Stimulated activated CD8-positive, alpha-beta memory T cell treated with anti-CD3 and anti-CD28 coated beads, Interleukin-7, amount 100 ng/mL, for 24 hours (primary cell): ENCODE measurements at places on chromosomes 3 and 15.

GRCh38 chr3:136612512-136612911 is 139.7 kb downstream of the STAG1 start:
- DNase-seq: no peak

DNA sequence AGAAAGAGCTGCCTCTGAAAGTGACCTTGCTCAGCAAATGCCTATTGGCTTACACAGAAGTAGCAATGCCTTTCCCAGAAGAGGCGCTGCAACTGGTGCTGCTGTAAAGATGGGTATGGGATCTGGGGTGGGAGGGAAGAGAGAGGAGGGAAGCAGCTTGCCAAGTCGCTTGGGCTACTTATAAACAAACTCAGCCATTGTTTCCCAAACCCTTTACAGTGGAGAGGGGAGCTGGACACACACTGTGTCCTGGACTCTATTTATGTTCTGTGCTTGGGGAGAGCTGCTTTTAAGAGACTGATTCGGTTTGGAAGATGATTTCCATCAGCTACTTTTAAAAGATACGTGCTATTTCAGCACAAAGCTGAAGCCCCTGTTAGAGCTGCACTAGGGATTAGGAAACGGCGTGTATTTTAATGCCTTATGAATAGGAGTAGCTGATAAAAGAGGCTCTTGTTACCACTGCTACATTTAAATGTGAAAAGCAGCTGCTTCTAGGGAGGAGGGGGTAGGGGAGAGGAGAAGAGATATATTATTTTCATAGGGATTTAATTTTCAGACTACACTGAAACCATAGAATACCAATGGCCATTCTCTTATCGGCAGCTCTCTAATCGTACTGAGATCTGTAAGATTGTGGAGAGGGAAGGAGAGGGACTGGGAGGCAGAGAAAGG is 440.6 kb downstream of the MCTP2 start:
- no peak for DNase-seq

DNA sequence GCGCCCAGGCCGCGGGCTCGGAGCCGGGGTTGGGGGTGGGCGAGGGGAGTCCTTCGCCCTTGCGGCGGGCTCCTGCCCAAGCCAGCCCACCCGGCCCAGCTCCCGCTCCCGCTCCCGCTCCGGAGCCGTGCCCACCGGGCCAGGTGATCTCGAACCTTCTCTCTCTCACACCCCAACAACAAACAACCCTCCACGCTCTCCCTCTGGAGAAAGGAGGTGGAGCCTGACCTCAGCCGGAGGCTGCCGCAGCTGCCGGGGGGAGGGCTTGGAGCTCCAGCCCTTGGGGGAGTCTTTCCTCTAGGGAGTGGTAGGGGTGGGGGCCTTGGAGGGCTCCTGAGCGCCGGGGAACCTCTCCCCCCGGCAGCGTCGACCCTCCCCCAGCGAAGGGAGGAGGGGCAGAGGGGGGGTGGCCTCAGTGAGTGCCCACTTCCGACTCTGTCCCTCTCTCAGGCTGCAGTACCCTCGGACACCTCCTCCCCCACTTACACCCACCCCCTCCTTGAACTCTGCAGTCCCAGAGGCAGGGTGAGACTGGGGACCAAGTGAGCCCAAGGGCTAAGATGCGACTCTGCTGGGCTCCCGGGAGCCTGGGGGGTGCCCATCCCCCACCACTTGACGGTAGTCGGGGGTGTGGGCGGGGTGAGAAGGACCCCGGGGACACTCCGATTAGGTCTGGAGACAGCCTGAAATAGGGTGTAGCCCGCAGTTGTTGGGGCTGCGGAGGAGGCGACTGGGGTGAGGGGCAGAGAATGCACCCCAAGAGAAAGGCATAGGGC is 4.4 kb upstream of the BAHD1 start:
- no peak for DNase-seq

GRCh38 chr15:100771746-100772145 is 107.9 kb upstream of the ALDH1A3 start:
- no peak for DNase-seq

DNA sequence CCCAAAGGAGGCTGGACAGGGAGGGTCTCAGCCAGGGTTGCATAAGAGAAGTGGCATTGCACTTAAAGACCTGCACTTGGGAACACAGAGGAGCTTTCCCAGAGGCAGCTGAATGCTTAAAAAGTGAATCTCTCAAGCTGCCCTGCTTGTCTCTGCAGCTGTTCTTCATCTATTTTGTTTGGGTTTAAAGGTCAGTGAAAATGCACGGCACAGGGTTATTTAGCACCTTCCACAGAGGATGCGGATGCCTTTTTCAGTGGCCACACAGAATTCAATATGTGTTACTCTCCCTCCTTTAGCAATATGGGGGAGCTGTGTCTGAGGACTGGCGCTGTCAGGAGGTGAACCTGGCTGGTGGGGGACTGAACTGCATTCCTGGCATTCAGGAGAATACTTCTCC is 22.7 kb upstream of the CTNNB1 start:
- DNase-seq: no peak

GRCh38 chr3:129278966-129279906 is 566 bp downstream of the HMCES start:
- peak; percentile 10 for DNase-seq

- DNase-seq: no peak
Observed at GRCh38 chr3:174524203-174524602, 334.9 kb upstream of the NAALADL2 start.

DNA sequence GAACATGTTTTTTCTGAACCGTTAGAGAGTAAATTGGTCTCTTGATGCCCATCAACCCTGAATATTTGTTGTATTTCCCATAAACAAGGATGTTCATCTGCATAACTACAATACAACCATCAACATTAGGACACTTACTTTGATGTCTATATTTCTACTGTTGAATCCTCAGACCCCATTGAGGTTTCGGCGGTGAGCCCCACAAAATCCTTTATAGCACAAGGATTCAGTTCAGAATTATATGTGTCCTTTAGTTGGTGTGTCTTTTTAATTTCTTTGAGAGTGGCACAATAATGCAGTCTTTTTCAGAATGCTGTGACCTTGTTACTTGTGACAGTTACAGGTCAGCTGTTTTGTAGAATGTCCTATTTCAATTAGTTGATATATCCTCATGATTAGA is 158.0 kb downstream of the FNDC3B start:
- no peak for DNase-seq

DNA sequence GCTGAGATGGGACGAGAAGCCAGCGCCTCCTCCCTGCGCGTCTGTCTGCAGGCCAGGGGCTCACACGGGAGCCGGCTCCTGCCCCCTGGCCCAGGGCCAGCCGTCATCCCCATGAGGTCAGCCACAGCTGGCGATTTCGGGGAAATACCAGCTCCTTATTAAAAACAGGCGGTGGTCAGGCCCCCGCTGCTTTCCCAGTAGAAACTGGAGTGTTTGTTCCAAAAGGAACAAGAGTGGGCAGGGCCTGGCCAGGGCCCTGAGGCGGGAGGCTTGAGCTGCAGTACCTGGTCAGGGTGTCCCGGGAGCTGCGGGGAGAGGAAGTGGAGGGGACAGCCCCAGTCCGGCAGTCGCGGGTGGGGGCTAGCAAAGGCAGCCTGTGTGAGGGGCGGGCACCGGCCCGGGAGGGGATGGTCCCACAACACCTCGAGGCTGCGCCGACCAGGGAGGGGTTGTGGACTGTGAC is 17.8 kb downstream of the MYL3 start:
- no peak for DNase-seq

DNA sequence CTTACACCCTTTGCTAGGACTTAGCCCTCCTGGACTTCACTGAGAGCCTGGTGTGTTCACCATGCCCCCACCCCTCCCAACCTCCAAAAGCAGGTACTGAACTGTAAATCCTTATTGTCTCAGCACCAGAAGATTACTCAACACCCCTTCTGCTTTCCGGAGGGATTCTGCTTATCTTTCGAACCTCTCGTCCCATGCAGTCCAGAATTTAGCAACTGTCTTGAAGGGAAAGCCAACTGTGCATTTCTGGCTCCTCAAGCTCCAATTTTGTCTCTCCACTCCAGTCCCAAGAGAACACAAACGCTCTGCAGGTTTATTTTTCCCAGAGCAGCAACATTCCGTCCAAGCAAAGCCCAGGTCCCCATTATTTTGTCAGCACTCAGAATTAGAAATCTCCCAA is 49.6 kb downstream of the RFTN1 start:
- DNase-seq: no peak

GRCh38 chr3:134029256-134029733 is 430 bp downstream of the SLCO2A1 start:
- DNase-seq: no peak

- no peak for DNase-seq
Observed at GRCh38 chr3:189309400-189309975, 137.7 kb downstream of the TPRG1 start.

DNA sequence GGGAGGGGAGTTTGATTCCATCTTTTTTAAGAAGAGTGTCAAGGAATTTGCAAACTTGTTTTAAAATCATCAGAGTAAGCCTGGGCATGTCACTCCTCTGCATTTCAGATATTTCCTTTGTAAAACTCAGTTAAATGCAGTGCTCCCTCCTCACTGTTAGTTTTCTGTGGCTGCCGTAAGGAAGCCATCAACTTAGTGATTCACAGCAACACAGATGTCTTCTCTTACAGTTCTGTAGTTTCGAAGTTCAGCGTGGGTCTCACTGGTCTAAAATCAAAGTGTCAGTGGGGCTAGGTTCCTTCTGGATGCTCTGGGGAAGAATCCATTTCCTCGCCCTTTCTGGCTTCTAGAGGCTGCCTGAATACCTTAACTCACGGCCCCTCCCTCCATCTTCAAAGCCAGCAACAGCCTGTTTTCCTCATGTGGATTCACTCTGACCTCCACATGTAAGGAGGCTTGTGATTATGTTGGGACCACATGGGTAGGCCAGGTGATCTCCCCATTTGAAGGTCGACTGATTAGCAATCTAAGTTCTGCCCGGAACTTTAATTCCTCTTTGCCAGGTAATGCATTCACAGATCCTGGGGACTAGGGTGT is 12.4 kb downstream of the ISG20 start:
- no peak for DNase-seq

DNA sequence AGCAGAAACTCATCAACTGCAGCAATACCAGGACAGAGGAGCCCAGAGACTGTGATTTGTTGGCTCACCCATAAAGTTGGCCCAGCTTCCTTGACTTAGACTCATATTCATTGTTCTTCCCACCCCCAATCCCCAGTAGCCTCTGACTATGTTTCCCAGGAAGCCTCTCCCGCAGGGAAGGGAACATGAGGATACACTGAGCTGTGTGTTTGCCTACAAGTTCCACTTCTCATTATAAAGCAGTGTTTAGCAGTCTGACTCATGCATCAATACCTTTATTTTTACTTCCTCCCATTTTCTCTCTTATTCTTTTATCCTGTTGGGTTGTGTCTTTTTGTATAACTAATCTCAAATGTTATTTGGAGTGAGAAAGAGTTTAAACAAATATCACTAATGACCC is 111.6 kb upstream of the PHLDB2 start:
- no peak for DNase-seq

GRCh38 chr15:66630801-66631351 is 65.1 kb upstream of the LCTL start:
- DNase-seq: no peak

- DNase-seq: no peak
Observed at GRCh38 chr3:165658027-165658426, 179.2 kb downstream of the BCHE start.

GRCh38 chr3:117688583-117688982 is 979.0 kb downstream of the TUSC7 start:
- DNase-seq: no peak

DNA sequence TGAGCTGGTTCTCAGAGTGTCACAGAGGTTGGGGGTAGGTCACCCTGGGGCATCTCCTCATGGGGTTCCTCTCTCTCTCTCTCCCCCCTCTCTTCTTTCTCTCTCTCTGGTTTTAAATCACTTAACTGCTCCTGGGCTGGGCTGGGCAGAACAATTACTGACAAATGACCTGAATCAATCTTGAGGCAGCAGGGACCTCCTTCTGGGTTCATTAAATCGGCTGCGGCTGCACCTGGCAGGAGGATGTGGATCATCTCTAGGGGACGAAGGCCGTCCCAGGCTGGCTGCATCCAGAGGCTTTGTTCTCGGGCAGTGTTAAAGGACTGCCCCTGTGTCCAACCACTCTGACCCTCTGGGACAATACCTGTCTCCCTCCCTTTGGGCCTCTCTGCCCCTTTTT is 143.1 kb downstream of the TLE3 start:
- DNase-seq: no peak

GRCh38 chr3:187828579-187829452 is 83.5 kb upstream of the BCL6 start:
- no peak for DNase-seq

DNA sequence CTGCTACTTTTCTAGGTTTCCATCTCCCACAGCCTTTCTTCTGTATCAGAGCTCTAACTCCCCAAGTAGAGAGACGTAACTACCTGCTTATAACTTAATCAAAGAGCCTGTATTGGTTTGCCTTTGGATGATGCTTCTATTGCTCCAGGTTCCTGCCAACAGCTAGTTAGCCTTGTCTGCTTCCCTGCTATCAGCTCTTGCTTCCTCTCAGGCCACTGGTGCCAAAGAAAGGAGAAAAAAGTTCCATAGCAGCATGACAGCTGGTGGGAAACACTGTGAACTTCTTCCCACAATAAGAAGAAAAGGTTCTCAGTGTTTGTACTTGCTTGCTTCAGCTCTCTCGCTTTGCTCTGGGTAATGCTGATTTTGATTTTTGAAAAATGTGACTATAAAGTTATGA is 206.6 kb downstream of the GBE1 start:
- no peak for DNase-seq

DNA sequence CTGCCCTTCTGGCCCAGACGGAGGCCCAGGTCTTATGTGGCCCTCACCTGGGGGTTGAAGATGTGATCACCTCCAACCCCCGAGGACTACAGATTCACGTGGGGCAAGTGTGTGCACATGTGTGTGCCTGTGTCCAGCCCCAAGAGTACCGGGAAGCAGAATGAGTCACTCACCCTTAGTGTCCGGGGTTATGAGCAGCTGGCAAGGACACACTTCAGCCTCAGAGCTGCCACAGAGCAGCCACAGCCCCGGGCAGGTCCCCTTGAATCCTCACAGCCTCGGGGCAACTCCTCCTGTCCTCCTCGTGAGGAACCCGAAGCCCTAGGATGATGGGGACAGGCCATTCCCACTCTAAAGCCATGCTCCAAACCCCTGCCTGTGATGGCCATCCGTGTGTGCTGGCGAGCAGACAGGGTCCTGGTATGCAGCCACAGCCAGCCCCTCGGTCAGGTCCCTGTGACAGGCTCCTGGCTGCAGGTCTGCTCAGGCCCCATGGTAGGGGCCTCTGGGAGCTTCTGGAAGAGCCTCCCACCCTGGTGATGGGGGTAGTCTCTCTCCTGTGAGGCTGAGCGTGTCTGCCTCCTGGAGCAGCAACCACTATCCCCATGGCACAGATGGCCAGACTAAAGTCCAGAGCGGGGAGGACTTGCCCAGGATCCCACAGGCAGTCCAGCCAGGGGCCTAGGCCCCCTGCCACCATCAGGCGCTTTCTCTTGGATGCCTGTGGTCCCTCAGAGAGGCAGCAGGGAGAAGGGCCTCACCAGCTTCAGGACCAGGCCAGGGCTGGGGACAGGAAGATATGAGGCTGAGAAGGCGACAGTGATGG is 852 bp downstream of the STAB1 start:
- DNase-seq: no peak
